ENCODE measurements at places on chromosomes 6 and 20. TPM values are rescaled to one million over a fixed set of nuclear protein-coding genes. Genes with fewer than 3 reads are reported as not detected.

GRCh38 chr20:33684533-33685327 lies 1.5 kb downstream of the E2F1 start:
- peak; percentile 61 for DNase-seq

- no peak for DNase-seq
Measured at GRCh38 chr20:35004749-35005462, 49.2 kb downstream of the MYH7B start.

GRCh38 chr6:157335829-157336228 lies 12.5 kb upstream of the TMEM242 start:
- no peak for DNase-seq

GRCh38 chr6:38552121-38552520 lies 87.6 kb downstream of the BTBD9 start:
- DNase-seq = peak; percentile 85

DNA sequence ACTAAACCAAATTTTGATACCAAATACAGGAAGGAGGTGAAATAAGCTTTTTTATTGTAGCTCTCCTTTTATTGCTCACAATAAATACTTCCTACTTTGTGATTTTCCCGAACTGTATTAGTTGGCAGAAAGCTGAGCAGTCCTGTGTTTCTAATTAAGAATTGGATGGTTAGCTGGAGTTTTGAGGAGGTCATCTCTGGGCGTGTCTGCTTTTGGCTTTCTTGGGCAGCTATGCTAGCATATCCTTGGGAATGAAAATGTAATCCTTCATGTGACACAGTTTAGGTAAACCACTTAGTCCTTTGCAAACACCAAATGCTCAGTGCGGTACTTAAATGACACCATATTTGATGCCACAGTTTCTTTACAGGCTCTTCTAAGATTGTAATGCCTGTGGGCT lies 67.5 kb downstream of the MTHFD1L start:
- no peak for DNase-seq

The CNR1 gene
- total RNA-seq = 2.5 TPM

The BPIFB3 gene
- total RNA-seq = not detected

Measured in Karpas-422 (cell line).